ENCODE measurements at places on chromosomes 2 and 18. TPM values are rescaled to one million over a fixed set of nuclear protein-coding genes. Genes with fewer than 3 reads are reported as not detected.

Gene SERPINB10
- not detected for total RNA-seq

DNA sequence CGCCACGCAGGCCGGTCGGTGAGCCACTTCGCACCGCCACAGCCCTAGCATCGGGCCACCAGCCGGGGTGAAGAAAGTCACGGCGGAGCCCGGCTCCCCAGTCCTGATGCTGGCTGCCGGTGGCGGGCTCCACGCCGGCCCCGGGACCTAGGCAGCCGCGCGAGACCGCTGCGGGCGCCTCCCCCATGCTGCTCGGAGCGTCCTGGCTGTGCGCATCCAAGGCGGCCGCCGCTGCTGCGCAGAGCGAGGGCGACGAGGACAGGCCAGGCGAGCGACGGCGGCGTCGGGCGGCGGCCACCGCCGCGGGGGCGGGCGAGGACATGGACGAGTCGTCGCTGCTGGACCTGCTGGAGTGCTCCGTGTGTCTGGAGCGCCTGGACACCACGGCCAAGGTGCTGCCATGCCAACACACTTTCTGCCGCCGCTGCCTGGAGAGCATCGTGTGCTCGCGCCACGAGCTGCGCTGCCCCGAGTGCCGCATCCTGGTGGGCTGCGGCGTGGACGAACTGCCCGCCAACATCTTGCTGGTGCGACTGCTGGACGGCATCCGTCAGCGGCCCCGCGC is 433 bp downstream of the SH3RF3 start:
- no peak for DNase-seq
- no peaks in the 10 kb centered on the region for H3K27me3 ChIP-seq
- H3K4me3 ChIP-seq = peak overlapping the region; percentile 72
- no peaks in the 10 kb centered on the region for H3K36me3 ChIP-seq

Gene PARD6G
- 2.4 TPM for total RNA-seq

DNA sequence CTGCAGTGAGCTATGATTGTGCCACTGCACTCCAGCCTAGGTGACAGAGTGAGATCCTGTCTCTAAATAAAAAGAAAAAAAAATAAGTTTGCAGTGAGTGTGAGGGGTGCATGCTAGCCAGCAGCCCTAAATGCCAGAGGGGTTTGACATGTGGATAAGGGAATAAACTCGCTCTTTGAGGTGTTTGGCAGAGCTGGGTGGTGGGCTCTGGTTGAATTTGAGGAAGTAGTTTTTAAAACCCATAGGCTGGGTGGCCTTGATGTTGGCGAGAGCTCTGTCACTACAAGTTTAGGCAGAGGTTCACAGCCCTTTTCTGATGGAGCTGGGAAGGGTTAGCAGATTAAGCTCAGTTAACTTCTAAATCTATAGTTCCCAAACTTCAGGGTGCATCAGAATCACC is 3.1 kb downstream of the ANXA4 start:
- no peak overlapping the region for H3K4me3 ChIP-seq
- H3K4me1 ChIP-seq = peaks cover 14% of the 10 kb centered on the region
- no peaks in the 10 kb centered on the region for H3K27me3 ChIP-seq
- H3K27ac ChIP-seq = no peak overlapping the region

- DNase-seq = no peak
- no peaks in the 10 kb centered on the region for H3K27me3 ChIP-seq
- H3K27ac ChIP-seq = no peak overlapping the region
- H3K36me3 ChIP-seq = no peaks in the 10 kb centered on the region
Measured at GRCh38 chr2:43685357-43685756, 9.1 kb upstream of the C1GALT1C1L start.

GRCh38 chr2:46029332-46029811 is 267.8 kb upstream of the EPAS1 start:
- no peak overlapping the region for H3K4me3 ChIP-seq
- peak overlapping the region; percentile 36 for H3K27ac ChIP-seq
- H3K27me3 ChIP-seq = no peaks in the 10 kb centered on the region
- peaks cover 52% of the 10 kb centered on the region for H3K4me1 ChIP-seq
- DNase-seq = peak; percentile 25

Gene ANKRD30B
- not detected for total RNA-seq

GRCh38 chr2:5617358-5617757 is 74.8 kb upstream of the SOX11 start:
- no peaks in the 10 kb centered on the region for H3K4me1 ChIP-seq
- no peak overlapping the region for H3K4me3 ChIP-seq
- H3K27me3 ChIP-seq = no peaks in the 10 kb centered on the region
- H3K27ac ChIP-seq = no peak overlapping the region
- no peaks in the 10 kb centered on the region for H3K36me3 ChIP-seq

DNA sequence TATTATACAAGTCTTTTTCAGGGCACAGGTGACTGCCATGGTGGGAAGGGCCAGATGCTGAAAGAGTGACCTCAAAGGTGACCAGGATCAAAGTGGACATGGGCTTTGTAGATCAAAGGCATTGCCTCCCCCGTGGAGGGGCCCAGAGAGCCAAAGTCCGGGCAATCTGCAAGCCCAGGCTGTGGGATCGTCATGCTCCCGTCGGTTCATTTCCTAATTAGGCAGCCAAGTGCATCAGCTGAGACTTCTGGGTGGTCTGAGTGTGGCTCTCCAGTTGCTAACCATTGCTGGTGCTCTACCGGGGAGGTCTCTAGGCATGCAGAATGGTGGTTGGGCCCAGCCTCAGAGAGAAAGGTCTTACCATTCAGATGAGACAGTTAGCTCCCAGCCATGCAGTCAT is 61.6 kb downstream of the TRIB2 start:
- no peak for DNase-seq
- no peak overlapping the region for H3K27ac ChIP-seq
- H3K4me1 ChIP-seq = no peaks in the 10 kb centered on the region
- H3K4me3 ChIP-seq = no peak overlapping the region
- no peaks in the 10 kb centered on the region for H3K36me3 ChIP-seq

DNA sequence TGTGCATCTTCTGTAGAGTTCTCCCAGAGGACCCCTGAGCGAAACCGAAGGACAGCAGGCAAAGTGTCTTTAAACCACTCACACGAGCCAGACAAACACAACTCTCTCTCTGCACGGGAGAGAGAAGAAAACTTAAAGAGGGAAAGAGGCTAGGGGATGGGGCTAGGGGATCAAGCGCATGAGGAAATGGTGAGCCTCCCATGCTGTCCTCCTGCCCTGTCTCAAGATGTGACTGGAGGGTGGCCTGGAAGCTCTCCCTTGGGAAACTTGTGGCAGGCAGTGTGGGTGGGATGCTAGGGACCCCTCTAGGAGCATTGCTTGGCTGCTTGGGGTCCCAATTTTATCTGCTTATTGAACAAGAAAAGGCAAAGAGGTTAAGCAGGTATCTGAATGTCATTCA is 44.5 kb downstream of the CYP26B1 start:
- no peak overlapping the region for H3K27ac ChIP-seq
- no peaks in the 10 kb centered on the region for H3K36me3 ChIP-seq
- no peaks in the 10 kb centered on the region for H3K27me3 ChIP-seq
- no peak overlapping the region for H3K4me3 ChIP-seq
- no peaks in the 10 kb centered on the region for H3K4me1 ChIP-seq

Gene SEPTIN2
- total RNA-seq = 179 TPM

DNA sequence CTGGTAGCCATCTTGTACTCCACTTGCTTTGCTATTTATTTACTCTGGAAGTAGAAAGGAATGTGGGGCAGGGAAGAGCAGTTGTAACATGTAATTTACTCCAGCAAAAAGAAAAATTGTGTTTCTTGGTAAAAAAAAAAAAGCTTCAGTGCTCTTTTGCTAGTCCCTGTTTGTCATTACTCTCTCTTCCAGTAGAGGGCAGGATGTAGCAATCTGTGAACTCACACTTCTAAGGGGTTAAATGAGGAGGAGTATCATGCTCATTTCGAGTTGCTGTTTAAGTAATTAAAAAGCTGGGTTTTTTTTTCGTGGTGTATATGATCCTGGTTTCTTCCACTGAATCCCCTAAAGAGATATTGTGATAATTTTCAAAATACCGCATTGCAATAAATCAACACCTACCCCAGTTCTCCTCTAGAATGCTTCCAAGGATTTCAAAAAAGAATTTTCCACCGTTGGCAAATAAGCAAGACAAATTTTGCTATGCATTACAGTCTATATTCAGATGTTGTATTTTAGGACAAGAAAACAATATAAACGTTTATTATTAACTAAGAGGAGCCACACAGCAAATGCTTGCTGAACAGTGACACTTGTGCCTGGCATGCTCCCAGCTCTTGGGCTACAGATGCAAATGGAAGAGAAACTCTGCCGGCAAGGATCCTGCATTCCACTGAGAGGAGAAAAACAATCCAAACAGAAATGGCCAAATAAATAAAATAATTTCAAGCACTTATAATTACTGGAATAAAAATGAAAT is 261.6 kb downstream of the ASXL3 start:
- H3K27me3 ChIP-seq = no peaks in the 10 kb centered on the region
- H3K36me3 ChIP-seq = no peaks in the 10 kb centered on the region
- H3K4me1 ChIP-seq = no peaks in the 10 kb centered on the region
- DNase-seq = no peak
- no peak overlapping the region for H3K4me3 ChIP-seq

GRCh38 chr2:26461601-26462023 is 16.3 kb downstream of the OTOF start:
- no peaks in the 10 kb centered on the region for H3K36me3 ChIP-seq
- peaks cover 7% of the 10 kb centered on the region for H3K4me1 ChIP-seq
- H3K27me3 ChIP-seq = no peaks in the 10 kb centered on the region
- no peak overlapping the region for H3K4me3 ChIP-seq
- no peak overlapping the region for H3K27ac ChIP-seq

DNA sequence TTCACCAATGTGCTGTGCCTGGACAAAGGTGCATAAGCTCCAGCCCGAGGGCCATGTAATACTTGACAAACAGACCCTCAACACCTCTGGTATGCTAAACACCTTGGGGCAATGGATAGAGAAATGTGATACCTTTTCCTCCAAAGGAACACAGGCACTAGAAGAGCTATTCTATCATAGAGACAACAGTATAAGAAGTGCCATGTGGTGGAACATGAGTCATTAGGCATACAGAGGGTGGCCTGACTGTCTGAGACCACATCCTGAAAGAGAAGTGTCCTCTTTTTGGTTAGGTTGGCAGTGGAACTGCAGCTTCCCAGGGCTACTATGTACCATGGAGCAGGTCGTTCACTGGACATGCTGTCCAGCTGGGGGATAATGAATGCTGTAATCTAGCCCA is 153.9 kb downstream of the INSIG2 start:
- H3K36me3 ChIP-seq = no peaks in the 10 kb centered on the region
- no peak for DNase-seq
- H3K27me3 ChIP-seq = no peaks in the 10 kb centered on the region
- H3K27ac ChIP-seq = no peak overlapping the region
- H3K4me1 ChIP-seq = no peaks in the 10 kb centered on the region

Gene INHBB
- total RNA-seq = 0.89 TPM

DNA sequence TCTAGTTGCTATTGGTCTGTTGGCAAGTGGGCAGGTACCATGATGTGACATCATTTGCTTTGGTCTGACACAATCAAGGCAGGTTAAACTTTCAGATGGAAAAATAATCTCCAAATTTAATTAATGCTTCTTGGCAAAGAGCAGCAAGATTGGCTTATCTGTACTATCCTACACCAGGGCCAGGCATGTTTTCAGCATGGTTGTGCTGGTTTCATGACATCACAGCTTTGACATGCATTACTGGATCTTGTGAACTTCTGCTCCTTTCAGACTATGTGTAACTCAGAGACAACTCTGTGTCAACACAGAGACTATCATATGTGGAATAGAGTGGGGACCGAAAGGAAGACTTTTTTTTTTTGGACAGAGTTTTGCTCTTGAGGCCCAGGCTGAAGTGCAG is 520.5 kb downstream of the TDRD15 start:
- no peak overlapping the region for H3K4me3 ChIP-seq
- no peaks in the 10 kb centered on the region for H3K36me3 ChIP-seq
- H3K4me1 ChIP-seq = no peaks in the 10 kb centered on the region
- no peaks in the 10 kb centered on the region for H3K27me3 ChIP-seq

DNA sequence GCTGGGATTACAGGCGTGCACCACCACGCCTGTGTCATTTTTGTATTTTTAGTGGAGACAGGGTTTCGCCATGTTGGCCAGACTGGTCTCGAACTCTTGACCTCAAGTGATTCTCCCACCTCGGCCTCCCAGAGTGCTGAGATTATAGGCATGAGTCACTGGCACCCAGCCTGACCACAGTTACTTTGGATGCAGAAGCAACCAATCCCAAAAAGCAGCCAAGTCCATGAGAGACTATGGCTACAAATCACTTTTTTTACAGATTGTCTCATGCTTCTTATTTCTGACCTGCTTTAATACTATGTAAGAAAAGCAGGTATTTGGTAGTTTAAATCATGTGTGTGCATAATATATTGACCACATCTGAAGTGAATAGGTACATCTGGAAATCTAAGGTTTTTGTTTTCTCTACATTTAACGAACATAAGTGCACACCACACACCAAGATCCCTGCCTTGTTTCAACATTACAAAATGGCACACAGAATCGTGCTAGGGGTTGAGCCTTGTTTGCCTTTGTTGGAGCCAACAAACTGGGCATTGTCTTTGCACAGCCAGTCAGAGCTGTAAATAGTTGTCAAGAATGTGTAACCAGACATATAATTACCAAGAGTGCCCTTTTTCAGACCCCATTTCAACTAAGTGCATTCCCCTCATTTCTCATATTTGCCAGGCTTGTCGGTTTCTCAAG is 18.3 kb upstream of the MAP4K4 start:
- no peak overlapping the region for H3K27ac ChIP-seq
- H3K4me1 ChIP-seq = no peaks in the 10 kb centered on the region
- H3K27me3 ChIP-seq = no peaks in the 10 kb centered on the region
- no peaks in the 10 kb centered on the region for H3K36me3 ChIP-seq
- no peak for DNase-seq

DNA sequence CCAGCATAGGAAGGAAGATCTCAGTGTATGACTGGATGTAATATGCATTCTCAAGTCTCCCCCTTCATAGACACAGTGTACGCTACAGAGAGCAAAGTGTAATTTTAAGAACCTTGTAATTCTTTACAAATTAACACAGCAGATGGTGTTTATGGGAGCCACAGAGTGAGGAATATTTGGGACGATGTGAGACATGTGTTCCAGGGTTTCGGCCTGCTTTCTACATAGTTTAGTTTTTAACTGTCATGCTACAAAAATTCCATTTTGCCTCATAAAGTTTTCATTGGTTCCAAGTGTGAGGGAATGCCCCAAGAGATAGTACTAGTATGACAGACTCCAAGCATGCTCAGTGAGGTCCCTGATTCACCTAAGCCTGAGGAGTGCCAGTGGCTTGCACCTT is 76.2 kb upstream of the LRRTM1 start:
- no peak overlapping the region for H3K27ac ChIP-seq
- DNase-seq = no peak
- H3K4me3 ChIP-seq = no peak overlapping the region

- no peak for DNase-seq
- H3K36me3 ChIP-seq = no peaks in the 10 kb centered on the region
- peaks cover 9% of the 10 kb centered on the region for H3K4me1 ChIP-seq
- H3K4me3 ChIP-seq = no peak overlapping the region
Measured at GRCh38 chr2:118169359-118170005, 81.2 kb downstream of the INSIG2 start.

- no peaks in the 10 kb centered on the region for H3K27me3 ChIP-seq
- H3K36me3 ChIP-seq = no peaks in the 10 kb centered on the region
- H3K4me1 ChIP-seq = no peaks in the 10 kb centered on the region
- H3K27ac ChIP-seq = no peak overlapping the region
- no peak for DNase-seq
Measured at GRCh38 chr2:168357797-168358472, 98.1 kb upstream of the CERS6 start.

Gene NPAS2
- 48.4 TPM for total RNA-seq

GRCh38 chr2:142668420-142668819 is 209.0 kb upstream of the KYNU start:
- no peaks in the 10 kb centered on the region for H3K36me3 ChIP-seq
- no peak for DNase-seq
- H3K27ac ChIP-seq = no peak overlapping the region

- H3K27ac ChIP-seq = no peak overlapping the region
- no peaks in the 10 kb centered on the region for H3K36me3 ChIP-seq
- no peaks in the 10 kb centered on the region for H3K27me3 ChIP-seq
- peaks cover 16% of the 10 kb centered on the region for H3K4me1 ChIP-seq
- no peak overlapping the region for H3K4me3 ChIP-seq
Measured at GRCh38 chr2:54904836-54905235, 145.4 kb downstream of the RTN4 start.

Gene RAPH1
- 13.2 TPM for total RNA-seq

Measured in heart right ventricle (tissue), 16 donors.